ENCODE measurements at places on chromosomes 6 and 20.

DNA sequence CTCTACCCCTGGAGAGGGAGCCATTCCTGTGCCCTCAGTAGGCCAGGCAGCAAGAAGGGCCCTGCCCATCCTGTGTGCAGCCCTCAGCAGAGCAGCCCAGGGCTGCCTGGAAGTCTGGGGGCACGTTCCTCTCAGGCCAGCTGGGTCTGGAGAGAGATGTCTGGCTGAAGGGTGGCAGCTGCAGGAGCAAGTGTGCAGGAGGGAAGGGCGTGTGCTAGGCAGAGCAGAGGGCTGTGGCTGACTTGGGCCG is 62.7 kb downstream of the NOL4L start:
- DNase-seq, result no peak

GRCh38 chr6:119673741-119674140 is 324.2 kb upstream of the MAN1A1 start:
- DNase-seq, result no peak

- no peak for DNase-seq
These were observed 215.7 kb downstream of the SYNDIG1 start for GRCh38 chr20:24684956-24685691.

DNA sequence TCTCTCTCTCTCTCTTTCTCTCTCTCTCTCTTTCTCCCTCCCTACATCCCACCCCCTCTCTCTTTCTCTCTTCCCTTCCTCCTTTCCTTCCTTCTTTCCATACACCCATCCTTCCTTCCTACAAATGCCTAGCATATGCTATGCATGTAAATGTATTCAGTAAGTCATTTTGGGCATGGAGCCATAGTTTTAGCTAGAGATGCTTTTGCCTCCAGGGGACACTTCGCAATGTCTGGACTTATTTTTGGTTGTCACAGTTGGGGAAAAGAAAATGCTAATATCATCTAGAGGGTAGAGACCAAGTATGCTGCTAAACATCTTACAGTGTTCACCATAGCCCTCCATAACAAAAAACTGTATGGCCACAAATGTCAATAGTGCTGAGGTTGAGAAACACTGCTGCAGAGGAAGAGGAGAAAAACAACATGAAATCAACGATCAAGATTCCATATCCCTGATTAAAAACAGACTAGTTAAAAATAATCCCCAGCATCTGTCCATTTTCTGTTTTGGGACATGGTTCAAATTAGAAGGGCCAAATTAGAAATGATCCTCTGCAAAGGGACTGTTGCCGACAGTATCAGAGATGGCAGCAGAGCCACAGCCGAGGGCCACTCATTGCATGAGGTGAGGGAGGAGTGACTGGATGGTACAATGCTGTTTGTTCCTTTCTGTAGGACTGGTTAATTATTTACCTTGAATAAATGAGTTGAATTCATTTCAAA is 152.7 kb downstream of the SH3BGRL2 start:
- DNase-seq, result no peak

DNA sequence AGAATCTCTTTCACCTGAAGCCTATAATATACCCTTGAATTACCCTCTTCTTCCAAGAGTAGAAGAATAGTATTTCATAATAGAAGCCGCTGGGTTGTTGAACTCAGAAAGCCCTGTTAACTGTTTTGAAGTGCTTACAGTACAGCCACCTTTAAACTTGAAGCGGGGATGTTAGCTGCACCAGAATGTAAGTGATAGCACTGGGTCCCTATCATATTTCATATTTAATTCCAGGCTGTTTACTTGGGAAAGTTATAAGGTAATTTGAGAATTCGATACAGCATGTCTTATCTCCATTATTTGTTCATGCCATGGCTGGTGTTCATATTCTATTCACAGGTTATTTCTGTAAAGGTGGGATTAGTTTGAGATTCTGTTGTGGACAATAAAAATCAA is 63.5 kb upstream of the VSTM2L start:
- no peak for DNase-seq

DNA sequence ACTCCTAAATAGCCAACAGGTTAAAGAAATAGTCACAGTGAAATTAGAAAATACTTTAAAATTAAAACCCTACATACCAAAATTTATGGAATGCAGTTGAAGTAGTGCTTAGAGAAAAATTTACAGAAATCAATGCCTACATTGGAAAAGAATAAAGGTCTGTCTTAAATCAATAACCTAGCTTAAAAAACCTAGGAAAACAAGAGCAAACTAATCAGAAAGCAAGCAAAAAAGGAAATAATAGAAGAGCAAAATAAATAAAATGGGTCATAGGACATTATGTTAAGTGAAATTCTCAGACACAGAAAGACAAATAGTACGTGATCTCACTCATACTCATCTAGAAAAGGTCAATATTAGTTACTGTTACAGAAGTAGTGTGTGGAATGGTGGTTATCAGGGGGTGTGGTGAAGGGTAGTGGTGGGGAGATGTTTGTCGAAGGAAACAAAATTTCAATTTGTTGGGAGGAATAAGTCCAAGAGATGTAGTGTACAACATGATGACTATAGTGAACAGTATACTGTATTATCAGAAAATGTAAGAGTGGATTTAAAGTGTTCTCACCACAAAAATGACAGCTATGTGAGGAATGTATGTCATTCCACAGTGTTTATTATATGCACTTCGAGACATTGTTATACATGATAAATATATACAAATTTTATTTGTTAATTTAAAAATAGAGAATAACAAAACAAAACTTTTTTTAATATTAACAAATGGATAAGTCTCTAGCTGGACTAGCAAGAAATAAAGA is 423.6 kb downstream of the CDH26 start:
- DNase-seq, result no peak

DNA sequence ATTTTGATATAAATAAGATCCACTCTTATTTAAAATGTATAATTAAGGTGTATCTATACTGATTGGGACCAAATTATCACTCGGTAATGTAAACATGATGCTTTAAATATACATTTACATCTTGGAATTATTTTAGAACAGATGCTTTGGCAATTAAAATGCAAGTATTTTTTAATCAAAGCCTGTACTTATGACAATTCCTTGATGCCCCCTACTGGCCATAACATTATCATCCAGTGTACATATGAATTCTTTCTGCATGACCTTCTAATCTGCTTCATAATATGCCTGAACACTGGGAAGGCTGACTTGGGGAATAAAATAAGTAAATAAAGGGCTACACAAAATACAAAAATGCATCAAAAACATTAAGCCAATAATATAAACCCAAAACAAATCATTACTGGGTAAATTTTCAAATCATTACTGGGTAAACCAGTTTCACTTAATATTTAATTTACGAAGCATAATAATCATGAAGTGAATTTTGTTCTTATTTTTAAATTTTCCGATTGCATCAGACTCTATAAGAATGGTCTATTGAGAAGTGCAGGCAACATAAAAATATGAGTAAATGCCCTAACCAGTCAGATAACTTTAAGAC is 65.1 kb downstream of the CGA start:
- peak; percentile 27 for DNase-seq

- DNase-seq, result no peak
These were observed 104.9 kb downstream of the SESN1 start for GRCh38 chr6:108989700-108990099.

GRCh38 chr20:15708984-15709598 is 864.2 kb downstream of the KIF16B start:
- DNase-seq, result no peak

DNA sequence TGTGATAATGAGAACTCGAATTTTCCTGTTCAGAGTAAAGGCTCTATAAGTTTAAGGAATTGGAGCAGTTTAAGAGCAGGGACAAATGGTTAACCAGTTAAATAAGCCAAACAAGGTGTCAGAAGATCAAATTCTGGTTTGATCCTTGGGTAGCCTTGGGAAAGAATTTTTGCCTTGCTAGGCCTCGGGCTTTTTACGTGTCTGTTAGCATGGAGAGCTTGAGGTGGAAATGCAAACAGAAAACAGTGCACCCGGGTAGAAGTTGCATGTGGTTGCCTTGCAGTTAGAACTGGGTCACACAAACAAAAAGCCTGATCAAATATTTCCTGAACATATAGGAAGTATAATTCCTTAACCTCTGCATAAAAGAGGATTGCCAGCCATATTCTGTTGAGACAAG is 58.3 kb downstream of the RIN2 start:
- no peak for DNase-seq

- no peak for DNase-seq
These were observed 2.4 kb downstream of the PHF3 start for GRCh38 chr6:63637865-63638445.

DNA sequence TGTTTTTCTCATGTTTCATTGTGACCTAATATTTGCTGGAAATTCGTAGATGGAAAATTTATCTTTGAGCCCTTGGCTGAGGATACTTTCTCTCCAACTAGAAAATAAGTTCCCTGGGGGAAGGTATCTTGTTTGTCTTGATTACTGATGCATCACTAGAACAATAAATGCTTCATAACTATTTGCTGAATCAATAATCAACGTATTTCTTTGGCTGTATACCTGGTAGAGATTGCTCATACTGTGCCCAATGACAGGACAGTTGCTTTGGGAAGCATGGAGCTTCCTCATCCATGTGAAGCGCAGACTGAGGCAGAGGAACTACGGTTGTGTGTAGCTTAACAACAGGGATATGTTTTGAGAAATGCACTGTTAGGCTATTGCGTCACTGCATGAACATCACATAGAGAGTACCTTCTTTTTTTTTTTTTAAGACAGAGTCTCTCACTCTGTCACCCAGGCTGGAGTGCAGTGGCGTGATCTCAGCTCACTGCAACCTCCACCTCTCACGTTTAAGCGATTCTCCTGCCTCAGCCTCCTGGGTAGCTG is 34.2 kb upstream of the RPN2 start:
- no peak for DNase-seq

- no peak for DNase-seq
These were observed 32.1 kb downstream of the ARFGEF2 start for GRCh38 chr20:48953653-48954052.

DNA sequence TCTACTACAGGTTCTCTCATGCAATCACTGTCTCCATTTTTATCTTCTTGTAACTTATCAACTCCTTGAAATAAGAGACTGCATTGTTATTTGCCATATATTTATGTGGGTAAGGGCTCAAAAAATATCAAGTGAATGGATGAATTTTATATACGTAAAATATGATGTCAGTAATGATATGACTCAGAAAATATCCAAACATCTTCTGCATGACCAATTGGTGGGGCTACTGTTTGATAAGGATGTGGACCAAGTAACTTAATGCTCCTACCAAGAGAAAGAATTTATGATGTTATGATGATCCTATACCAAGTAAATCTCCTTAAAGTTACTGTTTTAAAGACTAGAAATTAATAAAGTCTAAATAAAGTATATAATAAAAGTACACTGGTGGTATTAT is 103.7 kb downstream of the OGFRL1 start:
- DNase-seq, result no peak

DNA sequence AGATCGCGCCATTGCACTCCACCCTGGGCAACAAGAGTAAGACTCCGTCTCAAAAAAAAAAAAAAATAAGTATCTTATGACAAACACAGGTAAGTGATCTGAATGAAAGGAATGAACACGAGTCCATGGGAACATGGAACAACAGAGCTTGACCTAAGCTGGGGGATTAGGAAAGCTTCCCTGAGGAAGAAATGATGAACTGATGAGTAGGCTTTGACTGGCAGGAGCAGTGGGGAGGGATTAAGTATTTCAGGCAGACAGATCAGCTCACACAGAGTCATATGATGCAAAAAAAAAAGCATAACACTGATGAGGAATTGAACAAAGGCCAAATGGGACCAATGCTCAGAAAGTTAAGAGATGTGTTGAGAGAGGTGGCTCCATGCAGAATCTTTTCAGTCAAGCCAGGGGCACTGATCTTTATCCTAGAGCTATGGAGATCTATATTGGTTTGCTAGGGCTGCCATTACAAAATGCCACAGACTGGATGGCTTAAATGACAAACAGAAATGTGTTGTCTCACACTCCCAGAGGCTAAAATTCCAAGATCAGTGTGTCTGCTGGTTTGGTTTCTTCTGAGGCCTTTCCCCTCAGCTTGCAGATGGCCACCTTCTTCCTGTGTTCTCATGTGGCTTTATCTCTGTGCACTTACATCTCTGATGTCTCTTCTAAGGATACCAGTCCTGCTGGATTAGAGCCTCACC is 85.6 kb downstream of the ANKRD6 start:
- peak; percentile 16 for DNase-seq

GRCh38 chr6:154170106-154170505 is 131.1 kb downstream of the OPRM1 start:
- no peak for DNase-seq

DNA sequence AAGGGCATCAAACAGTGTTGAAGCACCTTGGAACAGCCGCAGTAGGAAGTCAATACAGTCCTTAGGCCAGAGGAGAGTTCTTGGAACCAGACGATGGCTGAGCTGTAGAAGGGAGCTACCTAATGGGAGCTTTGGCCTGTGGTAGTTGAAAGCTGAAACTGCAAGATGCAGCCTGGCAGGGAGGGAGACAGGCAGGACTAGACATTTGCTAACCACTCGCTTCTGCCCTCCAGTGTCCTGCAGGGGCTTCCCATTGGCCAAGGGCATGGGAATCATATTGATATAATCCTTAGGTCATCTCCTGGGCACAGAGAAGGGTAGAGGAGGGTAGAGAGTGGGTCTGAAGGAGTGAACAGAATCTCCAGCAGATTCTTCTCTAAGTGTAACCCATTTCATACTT is 60.4 kb downstream of the TPD52L1 start:
- DNase-seq, result no peak

DNA sequence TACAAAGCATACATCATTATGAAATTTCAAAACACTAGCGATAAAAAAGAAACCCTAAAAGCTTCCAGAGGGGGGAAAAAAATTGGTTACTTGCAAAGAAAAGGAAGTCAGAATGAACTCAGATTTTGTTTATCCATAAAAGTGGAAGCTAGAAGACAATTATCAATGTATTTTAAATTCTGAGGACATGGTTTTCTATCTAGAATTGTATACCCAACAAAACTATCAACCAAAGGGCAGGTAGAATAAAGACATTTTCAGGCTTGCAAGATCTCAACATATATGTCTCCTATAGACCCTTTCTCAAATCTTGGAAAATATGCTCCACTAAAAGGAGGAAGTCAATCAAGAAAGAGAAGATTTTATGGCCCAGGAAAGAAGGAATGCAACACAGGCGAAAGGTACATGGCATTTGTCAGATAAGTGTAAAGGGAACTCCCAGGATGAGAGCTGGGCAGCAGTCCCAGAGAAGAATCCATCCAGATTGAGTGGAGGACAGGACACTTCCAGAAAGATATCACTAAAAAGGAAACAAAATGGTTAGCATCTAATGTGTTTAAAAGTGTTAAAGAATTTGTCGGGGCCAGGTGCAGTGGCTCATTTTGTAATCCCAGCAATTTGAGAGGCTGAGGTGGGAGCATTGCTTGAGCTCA is 45.4 kb upstream of the ZFAND3 start:
- DNase-seq, result no peak

DNA sequence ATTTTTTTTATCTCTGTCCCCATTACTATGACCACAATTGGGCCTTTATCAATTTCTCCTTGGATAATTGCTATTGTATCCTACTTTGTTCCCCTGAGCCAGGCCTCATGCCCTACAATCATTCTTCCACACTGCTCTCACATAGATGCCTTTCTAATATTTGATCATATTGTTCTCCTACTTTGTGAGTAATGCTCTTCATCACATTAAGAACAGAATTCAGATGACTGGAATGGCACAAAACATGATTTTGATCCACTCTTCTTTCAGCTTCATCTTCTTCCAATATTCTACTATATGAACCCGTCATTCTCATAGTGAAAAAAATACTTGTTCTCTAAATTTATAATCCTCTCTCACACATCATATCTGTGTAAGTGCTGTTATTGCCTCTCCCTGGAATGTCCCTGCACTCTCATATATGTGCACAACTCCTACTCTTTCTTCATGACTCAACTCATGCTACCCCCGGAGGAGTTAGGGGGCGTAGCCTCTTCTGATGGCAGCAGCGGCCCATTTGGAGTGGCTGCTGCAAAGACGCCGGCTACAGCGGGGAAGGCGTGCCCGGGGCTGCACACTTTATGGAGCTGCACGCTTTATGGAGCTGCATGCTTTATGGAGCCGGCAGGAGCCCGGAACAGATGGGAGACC is 25.3 kb upstream of the HACE1 start:
- no peak for DNase-seq
